HT1080 (cell line): ENCODE measurements at places on chromosomes 13 and 19.
A peak's percentile ranks its signal among the peaks of the same experiment; 100 is the strongest.

DNA sequence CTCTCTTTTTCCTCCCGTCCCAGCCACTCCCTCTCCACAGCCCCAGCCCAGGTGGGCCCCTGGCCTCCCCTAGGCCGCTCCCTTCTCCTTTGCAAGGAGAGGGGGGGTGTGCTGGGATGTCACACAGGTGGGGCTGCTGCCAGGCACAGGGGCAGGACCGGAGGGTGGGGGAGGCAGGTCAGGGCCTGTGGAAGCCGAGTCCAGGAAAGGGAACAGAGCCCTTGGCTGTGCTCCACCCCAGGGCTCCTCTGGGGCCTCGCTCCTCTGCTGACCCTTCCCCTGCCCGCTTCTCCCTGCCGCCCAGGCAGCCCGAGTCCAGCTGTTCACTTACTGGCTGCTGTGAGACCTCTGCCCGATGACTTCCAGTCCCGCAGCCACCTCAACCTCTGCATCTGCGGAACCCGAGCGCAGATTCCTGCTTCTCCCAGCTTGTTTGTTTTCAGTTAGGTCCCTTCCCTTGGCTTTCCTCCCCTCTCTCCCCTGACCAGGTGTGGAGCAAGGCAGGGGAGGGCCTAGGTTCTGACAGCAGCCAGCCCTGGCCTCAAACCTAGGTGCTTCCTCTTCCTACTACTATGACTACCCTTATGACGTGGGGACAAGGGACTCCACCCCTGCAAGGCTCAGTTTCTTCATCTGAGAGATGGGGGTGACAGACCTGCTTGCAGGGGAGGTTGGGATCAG is 850 bp upstream of the KLK11 start:
- DNase-seq = no peak

- no peak for DNase-seq
These were observed 36.9 kb downstream of the RGCC start for GRCh38 chr13:41494202-41494601.

DNA sequence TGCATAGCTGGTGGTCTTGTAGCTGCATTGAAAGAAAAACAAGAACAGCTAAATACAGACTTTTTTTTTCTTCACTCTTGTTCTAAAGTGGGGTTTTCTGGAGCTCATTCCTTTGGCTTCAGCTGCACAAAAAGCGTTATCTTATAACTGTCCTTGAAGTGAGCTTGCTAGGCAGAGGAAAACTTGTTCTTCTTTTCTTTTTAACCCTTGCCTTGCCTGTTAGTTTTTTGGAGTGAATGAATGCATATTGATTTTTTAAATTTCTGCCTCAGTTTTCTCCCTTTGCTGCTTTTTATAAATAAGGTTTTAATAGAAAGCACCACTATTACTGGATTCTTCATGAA is 1.5 kb downstream of the ZNF765 start:
- no peak for DNase-seq

GRCh38 chr19:4414144-4414799 is 11.8 kb downstream of the CHAF1A start:
- peak; percentile 8 for DNase-seq

GRCh38 chr13:75581874-75582640 is 32.5 kb downstream of the UCHL3 start:
- DNase-seq = no peak

DNA sequence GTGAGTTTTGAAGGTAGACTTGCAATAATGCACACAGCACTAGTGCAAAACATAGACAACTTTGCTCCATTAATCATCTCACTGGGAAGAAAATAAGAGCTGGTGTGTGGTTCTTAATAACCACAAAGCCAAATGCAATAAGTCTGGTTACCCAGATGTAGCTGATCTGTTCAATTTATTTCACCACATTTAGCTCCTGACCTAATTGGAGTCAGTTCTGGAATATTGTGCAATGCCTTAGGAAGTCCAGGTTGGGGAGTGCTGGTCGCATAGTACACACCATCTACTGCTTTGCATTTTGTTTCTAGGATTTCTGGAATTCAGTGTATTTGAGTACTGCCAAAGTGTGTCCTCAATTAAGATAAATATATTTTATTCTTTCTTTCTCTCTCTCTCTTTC is 483.3 kb upstream of the SPRY2 start:
- no peak for DNase-seq

- no peak for DNase-seq
These were observed 18.4 kb upstream of the ARRDC2 start for GRCh38 chr19:17989425-17990094.

DNA sequence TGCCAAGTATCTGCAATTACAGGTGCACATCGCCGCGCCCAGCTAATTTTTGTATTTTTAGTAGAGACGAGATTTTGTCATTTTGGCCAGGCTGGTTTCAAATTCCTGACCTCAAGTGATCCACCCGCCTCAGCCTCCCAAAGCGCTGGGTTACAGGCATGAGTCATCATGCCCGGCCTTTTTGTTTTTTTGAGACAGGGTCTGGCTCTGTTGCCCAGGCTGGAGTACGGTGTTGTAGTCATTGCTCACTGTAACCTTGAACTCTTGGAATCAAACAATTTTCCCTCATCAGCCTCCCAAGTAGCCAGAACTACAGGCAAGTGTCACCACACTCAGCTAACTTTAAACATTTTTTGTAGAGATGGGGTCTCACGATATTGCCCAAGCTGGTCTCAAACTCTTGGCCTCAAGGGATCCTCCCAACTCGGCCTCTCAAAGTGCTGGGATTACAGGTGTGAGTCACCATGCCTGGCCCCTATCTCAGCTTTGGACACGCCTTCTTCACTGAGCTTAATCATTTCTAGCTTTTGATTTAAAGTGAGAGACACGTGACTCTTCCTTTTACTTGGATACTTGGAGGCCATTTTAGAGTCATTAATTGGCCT is 4.0 kb upstream of the IRGC start:
- peak; percentile 52 for DNase-seq

GRCh38 chr19:33332248-33332647 is 29.9 kb upstream of the CEBPA start:
- no peak for DNase-seq

- DNase-seq = peak; percentile 45
These were observed 57.6 kb upstream of the ZNF507 start for GRCh38 chr19:32287811-32288227.

- DNase-seq = peak; percentile 85
These were observed 1.2 kb downstream of the BLVRB start for GRCh38 chr19:40464059-40465024.
